Fibroblast of skin of right quadriceps (primary cell): ENCODE measurements at places on chromosomes 13 and 19.

DNA sequence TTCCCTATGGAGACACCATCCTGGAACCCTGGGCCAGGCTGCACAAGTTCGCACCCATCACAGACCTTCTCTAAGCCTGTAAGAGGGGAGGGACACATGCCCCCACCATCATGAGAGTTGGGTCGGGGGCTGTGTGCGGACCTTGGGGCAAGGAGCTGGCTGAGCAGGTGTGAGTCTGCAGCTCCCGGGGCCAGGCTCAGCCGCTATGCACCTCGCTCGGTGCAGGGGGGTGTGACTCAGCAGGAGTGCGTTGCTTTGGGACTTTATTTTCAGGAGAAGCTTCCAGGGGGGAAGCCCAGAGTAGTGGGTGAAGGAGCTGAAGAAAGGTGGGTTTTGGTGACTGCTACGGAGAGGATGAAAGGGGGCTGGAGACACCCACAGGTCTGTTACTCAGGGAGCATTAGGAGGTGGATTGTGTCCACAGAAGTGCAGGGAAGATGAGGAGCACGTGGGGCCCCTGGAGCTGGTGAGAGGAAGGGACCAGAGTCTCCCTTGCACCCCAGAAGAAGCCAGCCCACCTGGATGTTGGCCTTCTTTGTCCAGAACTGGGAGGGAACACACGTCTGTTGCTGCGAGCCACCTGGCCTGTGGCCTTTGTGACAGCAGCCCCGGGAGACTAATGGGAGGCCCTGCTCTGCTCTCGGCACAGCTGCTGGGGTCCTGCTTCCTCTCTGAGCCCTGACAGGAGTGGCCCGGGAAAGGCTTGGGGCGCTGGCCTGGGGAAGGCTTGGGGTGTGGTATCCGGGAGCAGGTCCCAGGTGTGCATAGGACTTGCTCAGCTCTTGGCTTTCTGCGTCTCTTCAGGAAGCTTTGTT is 162.6 kb downstream of the TEX29 start:
- no peak for DNase-seq

DNA sequence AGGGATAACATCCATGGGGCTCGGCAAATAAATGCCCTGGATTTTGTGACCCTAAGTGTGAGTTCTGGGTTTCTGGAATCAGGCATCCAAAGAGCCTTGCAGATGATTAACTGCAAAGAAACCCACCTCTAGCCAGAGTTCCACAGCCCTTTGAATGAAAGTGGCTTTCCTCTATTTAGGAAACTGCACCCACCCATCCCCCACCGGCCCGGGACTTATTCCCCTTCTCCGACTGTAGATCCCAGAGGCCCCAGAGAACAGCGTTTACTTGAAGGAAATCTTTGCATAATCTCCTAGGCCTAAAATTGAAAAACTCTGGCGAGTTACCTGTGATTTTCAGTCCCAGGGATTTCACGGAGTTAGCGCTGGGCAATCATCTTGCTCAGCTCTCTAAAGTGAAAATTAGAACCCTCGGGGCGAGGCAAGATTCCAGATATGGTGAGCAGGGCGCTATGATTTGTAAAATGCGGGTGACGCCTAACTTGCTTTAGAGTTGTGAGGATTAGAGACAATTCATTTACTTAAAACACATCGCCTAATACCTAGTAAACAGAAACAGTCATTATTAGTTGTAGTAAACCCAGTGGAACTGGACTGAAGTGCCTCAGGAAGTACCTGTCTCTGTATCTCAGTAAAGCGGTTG is 9.4 kb downstream of the URAD start:
- no peak for DNase-seq

GRCh38 chr19:16019691-16020448 is 56.4 kb upstream of the TPM4 start:
- no peak for DNase-seq

DNA sequence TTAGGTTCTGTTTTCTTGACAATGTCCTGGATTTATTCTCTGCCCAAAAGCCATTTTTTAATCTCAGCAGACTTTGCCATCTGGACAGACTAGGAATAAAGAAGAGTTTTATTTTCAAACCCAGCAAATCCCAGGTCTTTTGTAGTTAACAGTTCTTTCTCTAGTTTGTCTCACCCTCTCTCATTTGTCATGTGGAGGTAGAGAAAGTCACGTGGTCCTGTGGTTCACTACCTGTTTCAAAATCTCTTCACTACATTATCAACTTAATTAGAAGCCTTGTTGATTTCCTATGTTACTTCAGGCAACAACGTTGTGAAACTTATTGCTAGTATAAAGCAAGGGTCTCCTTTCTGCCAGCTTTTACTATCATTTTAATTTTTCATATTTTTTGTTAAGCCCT is 1222.6 kb downstream of the EFNB2 start:
- no peak for DNase-seq

DNA sequence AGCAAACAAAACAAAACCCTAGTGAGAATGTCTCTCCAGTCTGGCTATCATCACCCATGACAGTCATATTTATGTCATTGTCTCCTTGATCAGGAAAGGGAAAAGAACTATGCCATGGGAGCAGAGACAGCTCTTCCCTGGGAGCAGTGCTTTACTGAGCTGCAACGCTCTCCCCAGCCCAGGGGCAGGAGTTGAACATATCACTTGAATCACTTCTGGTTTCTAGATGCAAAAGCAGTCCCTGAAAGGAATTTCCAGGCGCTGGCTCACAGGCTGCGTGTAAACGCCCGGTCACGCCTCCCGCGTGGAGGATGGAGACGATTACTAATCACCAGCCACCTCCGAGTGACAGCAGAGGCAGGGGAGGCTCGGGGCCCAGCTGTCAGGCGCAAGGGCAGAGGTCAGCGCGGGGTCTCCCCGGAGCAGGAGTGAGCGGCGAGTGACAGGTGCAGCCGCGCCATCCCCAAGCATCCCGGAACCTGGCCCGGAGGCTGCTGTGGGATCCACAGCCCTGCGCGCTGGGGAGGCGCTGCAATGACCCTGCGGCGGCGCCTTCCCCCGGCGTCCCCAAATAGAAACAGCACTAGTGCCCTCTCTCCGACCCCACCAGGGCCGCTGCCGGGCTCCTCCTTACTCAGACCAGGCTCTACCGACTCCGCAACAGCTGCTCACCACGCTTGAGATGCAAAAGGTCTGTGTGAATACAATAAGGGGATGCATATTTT is 23.5 kb upstream of the DCLK1 start:
- no peak for DNase-seq
